ENCODE measurements at places on chromosomes 5 and 9. TPM values are rescaled to one million over a fixed set of nuclear protein-coding genes. Genes with fewer than 3 reads are reported as not detected.

OR13F1 gene
- total RNA-seq: not detected

RNF180 gene
- total RNA-seq: 7.3 TPM

TMOD1 gene
- total RNA-seq: 138 TPM

SLC25A25 gene
- total RNA-seq: 50.3 TPM

ZFP37 gene
- 1.5 TPM for total RNA-seq

TMC1 gene
- total RNA-seq: not detected

GABRA1 gene
- not detected for total RNA-seq

OLFML2A gene
- 30.3 TPM for total RNA-seq

DNA sequence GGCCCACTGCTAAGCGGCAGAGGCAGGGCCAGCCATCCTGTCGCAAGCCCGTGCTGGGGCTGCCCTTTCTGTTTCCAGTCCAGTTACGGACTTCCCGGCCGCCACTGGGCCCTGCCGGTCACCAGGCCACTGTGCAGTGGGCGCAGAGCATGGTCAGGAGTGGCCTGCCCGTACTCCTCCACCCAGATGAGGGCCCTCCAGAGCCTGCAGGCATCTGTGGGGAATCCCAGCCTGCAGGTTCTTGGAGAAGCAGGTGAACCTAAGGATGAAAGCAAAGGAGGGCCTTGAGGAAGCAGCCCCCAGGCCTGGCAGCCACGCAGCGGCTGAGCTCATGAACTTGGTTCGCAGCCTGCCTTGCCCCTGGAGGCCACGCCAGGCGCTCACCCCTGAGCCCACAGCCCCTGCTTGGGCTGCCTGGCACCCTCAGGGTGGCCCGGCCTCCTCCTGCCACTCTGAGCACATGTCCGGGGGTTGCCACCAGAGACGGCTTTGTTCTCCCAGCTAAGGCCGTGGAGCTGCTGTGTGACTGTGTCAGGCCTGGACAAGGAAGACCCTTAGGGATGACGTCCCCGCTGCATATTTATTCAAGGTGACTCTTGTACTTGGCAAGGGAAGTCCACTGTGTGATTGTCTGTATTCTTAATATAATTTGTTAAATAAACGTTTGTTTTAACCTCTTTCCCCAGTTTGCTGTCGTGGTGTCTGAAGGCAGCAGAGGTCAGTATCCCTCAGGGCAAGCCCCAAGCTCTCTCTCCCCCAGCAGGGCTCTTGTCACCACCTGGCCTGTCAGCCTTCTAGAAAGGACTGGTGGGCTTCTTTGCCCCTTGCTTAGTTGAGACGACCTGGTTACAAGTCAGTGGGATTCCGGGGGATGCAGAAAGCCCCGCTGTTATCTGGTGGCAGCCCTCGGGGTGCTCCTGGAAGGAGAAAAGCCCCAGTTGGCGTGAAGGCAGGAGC, 107.1 kb upstream of the LMX1B start:
- DNase-seq: no peak

DNA sequence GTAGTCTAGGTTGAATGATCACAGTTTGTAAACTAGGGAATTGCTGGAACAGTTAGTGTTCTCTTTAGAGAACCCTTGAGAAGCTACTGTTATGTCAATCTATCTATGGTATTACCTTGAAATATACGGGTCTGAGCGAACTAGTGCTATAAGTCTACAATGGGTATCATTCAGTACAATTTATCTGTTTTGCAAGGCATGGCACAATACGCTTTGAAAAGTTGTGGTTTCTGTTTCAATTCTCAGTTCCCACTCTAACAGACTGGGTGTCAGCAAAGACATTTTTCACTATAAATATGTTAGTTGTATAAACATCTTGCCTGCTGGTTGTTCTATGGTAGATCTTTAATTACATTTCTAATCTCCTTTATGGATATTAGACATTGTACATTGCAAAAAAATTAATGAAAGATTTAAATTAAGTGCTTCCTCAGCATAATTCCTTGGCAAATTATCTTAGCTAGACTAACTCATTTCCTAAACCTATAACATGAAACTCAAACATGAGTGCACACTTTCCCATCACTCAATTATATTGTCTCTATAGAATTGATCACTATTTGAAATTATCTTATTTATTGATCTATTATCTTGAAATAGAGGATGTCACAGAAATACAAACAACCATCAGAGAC, 24.9 kb upstream of the SLCO6A1 start:
- DNase-seq: no peak

GRCh38 chr5:111153945-111154344, 61.8 kb downstream of the WDR36 start:
- DNase-seq: no peak

GRCh38 chr9:29126783-29127182, 1553.5 kb upstream of the C9orf72 start:
- DNase-seq: no peak

GRCh38 chr9:99046542-99047071, 58.3 kb upstream of the TGFBR1 start:
- DNase-seq: no peak

DNA sequence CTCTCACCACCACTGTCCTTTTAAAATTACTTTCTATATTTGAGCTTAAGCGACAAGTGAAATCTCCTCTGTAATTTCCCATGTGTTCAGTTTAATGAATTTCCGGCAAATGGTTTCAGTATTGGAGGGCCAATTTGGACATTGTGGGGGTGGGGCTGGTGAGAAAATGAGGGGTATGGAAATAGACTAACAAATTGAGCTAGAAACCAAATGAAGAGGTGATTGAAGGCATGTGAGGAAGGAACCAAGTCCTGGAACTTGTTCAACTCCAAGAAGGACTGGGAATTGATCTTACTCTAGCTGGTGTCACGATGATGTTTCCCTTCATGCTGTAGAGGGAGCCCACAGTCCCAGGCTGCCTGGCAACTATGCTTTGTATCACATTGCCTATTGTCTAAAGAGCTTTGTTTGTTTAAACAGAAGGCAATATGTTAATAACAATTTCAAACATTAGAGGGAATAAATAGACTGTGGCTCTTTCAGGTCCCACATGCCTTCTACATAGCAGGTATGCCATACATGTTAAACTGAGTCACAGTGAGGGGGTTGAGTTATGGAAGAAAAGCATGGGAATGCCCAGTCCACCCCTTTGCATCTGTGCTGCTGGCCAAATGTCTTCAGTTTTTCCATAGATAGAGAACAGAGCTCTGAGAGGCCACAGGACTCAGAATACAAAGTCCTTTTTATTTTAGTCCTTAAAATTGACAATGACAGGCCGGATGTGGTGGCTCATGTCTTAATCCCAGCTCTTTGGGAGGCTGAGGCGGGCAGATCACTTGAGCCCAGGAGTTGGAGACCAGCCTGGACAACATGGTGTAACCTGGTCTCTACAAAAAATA, 25.0 kb upstream of the MATR3 start:
- DNase-seq: no peak

DNA sequence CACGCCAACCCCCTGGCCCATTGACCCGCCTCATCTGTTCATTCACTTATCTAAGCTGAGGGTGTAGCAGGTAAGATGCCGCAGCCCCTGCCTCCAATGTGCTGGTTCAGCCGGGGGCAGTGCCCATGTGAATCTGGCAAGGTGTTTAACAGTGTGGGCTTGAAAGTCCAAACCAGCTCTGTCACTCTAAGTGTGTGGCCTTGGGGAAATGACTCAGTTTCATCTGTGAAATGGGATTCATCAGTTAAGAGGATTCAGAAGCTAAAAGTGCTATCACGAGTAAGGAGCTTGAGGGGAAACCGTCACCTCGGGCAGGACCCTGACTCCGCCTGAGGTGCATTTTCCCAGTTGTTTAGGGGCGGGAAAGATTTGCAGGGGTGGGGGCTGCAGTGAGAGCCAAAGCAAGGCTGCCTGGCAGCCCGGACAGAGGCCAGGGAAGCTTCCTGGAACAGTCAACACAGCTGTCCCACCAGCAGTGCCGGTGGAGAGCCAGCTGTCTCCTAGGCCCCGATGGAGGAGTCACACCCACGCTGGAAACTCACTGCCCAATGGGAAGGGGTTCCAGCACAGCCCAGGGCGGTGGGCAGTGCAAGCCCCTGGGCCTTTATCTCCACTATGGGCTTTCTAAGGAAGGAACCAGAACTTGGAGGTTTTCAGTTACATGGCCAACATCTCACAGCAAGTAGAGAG, 9.7 kb upstream of the URM1 start:
- DNase-seq: no peak

DNA sequence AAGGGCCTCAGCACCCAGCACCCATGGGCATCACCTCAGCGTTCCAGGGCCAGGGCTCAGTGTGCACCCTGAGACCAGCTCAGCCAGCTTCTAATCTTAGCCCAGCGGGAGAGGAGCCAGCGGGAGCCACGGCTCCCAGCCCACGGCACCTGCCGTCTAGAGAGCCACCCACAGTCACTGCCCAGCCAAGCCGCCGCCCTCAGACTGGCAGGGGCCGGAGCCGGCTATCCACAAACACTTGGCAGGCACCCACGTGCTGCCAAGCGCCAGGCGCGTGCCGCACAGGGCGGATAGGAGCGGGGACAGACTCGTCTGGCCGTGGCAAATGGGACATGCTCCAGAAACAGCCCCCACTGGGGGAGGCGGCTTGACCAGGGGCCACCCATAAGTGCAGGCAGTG, 18.6 kb downstream of the BRD3 start:
- peak; percentile 94 for DNase-seq

DNA sequence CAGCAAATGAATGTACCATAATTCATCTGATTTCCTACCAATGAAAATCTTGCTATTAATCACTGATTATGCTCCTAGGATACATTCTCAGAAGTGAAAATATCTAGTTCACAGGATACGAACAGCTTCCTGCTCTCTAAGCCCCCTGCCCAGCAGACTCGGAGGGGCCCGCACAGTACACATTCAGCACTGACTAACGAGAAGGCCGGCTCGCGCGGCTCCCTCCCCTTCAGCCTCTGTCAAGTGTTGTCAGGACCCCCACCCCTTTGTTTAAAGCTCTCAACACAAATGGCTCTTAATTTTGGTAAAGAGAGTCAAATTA, 82.0 kb downstream of the PRRT1B start:
- DNase-seq: no peak

DNA sequence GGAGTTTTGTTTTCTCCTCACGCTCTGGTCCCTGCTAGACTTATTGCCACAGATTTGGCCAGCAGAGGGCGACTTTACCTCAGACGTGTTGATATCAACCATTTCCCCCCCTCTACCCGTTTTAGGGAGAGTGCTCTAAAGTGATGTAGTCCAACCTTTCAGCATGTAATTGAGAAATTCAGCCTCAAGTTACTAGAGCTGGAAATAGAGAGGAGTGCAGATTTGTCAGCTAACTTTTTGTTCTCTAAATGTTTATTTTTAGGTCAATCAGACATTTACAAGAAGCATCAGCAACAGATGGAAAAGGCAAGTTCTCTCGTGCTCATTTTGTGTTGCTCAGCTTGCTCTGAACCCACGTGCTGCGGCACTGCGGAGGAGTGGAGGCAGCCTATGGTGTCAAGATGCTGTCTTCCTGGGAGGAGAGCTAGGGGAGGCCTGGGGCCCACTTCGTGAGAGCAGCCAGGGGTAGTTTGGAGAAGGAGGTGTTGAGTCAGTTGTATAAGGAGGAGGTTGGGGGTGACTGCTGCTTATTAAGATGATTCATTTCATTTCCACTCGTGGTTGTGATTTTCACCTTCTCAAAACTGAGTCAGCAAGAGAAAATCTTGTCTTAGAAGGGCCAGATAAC, 53.6 kb downstream of the GPR107 start:
- DNase-seq: peak; percentile 88

DNA sequence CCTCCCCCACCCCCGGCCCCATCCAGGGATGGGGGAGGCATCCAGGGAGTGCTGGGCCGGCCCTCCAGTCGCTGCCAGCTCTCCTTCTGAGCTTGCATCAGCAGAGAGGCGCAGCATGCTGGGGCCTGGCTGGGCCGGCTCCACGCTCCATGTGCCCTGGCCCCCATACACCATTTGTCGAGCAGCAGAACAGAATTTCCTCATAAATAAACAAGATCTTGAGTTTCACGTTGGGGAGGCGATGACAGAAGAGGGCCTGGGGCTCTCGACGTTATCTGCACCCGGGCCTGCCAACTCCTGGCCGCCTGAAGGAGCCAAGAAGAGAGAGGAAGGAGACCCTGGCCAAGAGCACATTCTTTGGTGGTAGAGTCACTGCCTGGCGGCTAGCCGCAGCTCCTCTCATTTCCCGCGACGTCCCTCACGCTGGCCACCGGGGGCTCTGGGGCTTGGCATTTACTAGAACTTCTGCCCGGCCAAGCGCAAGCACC, 177.0 kb downstream of the FGF18 start:
- peak; percentile 86 for DNase-seq

DNA sequence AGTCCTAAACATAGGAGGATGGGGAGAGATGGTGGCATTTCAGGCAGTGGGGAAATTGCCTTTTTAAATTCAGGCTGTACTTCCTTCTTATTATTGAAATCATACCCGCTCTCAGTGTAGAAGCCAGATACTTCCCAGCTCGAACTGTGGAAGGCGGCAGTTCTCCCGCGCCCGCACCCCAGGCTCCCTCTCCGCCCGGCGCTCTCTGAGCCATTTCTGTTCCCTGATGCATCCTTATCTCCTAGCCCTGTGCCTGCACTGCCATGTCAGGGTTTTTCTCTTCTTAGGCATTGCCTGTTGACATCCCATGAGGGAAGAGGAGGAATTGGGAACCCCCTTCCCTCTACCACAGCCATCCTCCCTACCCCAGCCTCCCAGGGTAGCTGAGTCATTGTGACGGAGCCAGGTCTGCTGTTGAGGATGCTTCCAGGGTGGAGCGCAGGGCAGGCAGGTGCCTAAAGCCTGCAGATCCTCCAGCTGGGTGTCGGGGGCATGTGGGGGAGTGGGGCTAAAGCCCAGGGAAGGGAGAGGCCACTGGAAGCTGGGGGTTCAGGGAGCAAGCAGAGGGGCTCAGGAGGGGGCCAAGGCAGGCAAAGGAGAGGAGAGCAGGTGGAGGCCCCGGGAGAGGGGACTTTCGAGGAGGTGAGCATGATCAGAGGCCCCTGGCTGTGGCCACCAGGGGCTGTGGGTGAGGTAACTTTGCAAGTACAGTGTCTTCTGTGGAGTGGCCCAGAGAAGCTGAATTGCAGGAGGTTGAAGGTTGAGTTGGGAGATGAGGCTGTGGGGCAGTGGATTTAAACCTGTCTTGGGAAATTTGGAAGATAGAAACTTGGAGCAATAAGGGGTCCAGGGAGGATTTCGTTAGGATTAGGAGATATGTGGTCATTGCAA, 16.2 kb downstream of the LAMC3 start:
- DNase-seq: no peak

GRCh38 chr5:78757269-78758053, 108.9 kb upstream of the LHFPL2 start:
- DNase-seq: peak; percentile 65

DNA sequence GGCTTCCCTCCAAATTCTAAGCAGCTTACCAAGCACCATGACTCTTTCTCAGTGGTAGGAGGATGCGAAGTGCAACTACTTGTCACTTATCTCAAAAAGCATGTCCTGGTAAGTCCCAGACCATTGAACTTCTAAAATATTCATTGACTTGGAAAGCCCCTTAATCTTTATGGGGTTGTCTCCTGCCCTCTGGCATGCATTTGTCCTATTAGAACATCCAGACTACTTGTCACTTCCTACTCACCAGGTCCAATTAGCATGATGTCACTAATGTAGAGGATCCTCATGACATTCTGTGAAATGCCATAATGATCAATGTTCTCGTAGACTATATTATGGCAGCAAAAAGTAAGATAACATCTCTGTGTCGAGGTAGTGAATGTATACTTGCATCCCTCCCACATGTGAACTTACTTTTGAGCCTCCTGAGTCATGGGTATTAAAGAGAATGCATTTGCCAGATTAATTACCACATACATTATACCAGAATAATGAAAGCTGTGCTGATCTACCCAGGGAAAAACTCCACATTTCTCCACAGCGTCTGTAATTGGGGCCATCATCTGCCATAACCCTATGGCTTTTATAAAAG, 63.5 kb upstream of the RAD23B start:
- DNase-seq: no peak

GRCh38 chr9:32264170-32264864, 120.1 kb upstream of the ACO1 start:
- DNase-seq: no peak

- DNase-seq: no peak
Measured at GRCh38 chr9:84867186-84867585, 197.7 kb downstream of the NTRK2 start.

Measured in psoas muscle (tissue), 8 donors.